ENCODE measurements at places on chromosomes 7 and 10.

DNA sequence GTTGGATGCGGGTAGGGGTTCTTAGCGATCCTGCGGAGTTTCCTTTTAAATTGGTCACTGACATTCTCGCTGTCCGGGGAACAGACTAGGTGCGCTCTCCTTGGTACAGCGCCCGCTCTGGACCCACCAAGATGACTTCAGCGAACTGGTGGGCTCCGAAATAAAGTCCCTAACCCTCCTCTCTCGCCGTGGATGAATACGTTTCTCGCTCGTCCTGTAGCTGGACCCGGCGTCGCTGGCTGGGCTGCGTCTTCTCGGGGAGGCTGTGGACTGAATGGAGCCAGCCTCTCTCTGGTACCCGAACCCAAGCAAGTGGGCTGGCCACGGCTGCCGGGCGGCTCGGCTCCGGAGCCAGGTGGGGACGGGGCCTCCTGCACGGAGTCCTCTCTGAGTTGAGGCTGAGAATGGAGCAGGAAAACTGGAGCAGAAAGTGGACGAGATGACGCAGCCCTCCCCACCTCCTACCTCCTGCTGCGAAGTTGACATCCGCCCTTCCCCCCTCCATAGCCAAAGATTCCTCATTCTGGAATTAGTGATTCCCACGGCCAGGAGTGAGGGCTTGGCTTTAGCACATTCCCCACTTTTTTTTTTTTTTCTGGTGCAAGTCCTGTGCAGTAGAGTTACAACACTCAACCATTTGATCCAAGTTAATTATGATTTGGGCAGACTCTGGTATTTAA, 1.5 kb downstream of the UNC5B start:
- no peak for DNase-seq

- DNase-seq = no peak
Measured at GRCh38 chr7:25859412-25860274, 292.4 kb upstream of the NFE2L3 start.

DNA sequence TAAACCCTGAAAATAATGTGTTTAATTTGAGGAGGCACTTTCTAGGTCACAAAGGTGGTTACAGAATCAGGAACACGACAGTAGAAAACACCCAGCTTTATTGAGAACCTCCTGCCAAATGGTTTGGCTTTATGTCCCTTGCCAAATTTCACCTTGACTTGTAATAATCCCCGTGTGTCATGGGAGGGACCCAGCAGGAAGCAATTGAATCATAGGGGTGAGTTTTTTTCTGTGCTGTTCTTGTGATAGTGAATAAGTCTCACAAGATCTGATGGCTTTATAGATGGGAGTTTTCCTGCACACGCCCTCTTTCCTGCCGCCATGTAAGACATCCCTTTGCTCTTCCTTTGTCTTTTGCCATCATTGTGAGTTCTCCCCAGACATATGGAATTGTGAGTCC, 193.8 kb upstream of the KLF6 start:
- DNase-seq = no peak

DNA sequence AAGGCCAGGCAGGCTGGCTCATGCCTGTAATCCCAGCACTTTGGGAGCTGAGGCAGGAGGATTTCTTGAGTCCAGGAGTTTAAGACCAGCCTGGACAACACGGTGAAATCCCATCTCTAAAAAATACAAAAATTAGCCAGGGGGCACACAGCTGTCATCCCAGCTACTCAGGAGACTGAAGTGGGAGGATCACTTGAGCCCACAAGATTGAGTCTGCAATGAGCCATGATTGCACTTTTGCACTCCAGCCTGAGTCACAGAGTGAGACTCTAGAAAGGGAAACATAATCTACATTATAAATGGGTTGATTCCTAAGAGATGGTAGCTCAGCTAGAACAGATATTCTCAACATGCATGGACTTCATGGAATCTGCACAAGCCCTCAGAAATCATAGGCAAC, 6.3 kb upstream of the LIPF start:
- no peak for DNase-seq

DNA sequence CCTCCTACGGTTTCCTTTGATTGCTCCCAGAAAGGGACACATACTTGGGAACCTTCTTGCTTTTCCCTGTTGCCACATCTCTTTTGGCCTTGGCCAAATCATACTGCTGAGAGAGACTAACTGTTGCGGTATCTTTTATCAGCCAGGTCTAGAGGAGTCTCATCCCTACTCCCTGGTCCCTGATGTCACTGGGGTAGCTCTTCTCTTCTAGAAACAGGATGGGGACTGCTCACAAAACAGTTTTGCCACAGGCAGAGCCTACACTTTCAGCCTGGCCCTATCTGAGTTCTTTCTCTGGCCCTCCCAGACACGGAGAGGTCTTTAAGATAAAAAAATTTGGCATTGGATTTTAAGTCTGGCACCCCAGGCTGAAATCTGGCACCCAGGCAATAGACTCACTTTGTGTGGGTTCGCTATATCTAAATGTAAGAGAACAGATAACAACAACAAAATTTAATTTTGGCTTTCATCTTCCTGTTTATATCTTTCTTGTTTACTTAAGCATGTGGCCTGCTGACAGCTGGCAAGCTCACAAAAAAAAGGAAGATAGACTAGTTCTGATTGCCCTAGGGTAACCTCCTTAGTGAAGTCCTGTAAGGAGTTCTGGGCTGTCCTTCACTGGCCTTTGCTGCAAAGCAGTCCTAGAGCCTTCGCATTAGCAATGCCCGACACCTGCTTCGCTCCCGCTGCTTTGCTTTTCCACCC, 228.3 kb upstream of the NPVF start:
- no peak for DNase-seq

Data from brain pericyte (primary cell).